Neural cell (in vitro differentiated cells): ENCODE measurements at places on chromosomes 1 and 21. TPM values are rescaled to one million over a fixed set of nuclear protein-coding genes. Genes with fewer than 3 reads are reported as not detected.

TCP10L gene
- 1.7 and 2.1 TPM in 2 replicates for polyA plus RNA-seq

FGR gene
- not detected in 2 replicates for polyA plus RNA-seq

LAX1 gene
- polyA plus RNA-seq: not detected in 2 replicates

TRIM46 gene
- 31.5 and 49.0 TPM in 2 replicates for polyA plus RNA-seq

KCNA2 gene
- polyA plus RNA-seq: 3.4 and 4.0 TPM in 2 replicates

FRRS1 gene
- 5.0 TPM in 1 of 2 replicates, not detected in the other for polyA plus RNA-seq
